ENCODE measurements at places on chromosomes 2 and 18. TPM values are rescaled to one million over a fixed set of nuclear protein-coding genes. Genes with fewer than 3 reads are reported as not detected.

GRCh38 chr2:72859831-72860262 lies 27.4 kb upstream of the SPR start:
- no peak for DNase-seq

GRCh38 chr2:235539773-235540172 lies 45.9 kb downstream of the AGAP1 start:
- no peak for DNase-seq

GRCh38 chr2:196914867-196915460 lies 11.5 kb downstream of the PGAP1 start:
- no peak for DNase-seq

Gene DSG1
- 0.89 TPM for total RNA-seq

Gene DSG2
- 37.1 TPM for total RNA-seq

DNA sequence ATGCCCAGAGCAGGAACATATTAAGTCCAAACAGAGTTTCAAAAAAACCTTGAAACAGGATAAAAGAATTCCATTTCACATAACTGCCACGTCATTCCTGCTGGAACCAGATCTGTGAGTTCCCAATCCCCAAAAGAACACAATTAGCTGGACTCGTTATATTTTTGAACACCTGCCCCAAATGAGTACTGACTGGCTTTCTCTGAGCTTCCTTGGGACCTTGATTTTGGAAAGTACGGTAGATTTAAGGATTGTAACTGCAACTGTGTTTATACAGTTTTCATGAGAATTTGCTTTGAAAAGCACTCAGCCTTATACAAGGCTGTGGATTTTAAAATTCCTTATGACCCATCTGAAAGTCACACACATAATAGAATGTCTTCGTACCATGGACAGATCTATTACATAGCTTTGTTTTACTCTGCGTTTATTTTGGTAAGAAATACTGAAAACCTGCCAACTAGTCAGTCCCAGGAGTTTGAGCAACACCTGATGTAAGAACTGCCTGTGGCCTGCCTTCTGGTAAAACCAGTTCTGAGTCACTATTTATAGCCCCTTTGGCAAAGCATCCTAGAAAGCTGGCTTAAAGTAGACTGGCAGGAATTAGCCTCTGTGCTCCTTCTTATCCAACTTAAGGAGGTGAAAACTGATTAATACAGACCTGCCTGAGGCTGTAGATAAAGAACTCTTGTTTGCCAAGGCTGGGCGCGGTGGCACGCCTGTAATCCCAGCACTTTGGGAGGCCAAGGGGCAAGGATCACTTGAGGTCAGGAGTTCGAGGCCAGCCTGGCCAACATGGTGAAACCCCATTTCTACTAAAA lies 48.1 kb downstream of the MERTK start:
- no peak for DNase-seq

Gene CROCC2
- not detected for total RNA-seq

Gene APOB
- 8.5 TPM for total RNA-seq

DNA sequence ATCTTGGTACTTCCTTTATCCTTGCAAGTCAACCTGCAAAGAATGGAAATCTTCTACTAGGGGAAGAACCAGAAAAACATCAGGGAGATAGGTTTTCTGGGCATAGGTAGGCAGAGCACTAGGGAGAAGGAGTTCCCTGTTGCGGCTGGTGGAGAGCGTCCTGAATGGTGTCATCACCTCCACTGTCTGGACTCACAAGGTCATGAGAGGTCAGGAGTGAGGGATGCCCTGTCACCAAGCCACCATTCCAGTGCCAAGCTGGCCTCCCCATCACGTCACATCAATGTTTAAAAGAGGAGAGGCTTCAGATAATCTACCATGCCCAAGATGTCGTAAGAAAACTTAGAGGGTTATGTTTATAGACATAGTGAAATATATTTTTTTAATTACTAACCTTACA lies 72.1 kb downstream of the BCL2 start:
- no peak for DNase-seq

Gene ABCG5
- total RNA-seq: not detected

DNA sequence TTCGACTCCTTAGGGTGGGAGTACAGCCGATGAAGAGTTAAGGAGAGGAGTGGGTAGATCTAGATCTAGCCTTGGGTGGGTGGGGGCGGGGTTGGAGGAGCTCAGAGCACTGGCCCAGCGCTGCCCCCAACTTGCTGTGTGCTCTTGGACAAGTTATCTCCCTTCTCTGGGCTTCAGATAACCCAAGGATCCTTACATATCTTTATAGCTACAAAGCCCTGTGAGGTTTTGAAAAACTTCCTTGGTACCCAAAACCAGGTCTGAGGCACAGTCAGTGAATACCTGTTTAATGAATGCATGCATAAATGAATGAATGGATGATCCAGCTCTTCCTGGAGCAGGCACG lies 1.3 kb upstream of the ODC1 start:
- DNase-seq: no peak

- no peak for DNase-seq
These were observed 49.1 kb downstream of the COBLL1 start for GRCh38 chr2:164792316-164793170.

DNA sequence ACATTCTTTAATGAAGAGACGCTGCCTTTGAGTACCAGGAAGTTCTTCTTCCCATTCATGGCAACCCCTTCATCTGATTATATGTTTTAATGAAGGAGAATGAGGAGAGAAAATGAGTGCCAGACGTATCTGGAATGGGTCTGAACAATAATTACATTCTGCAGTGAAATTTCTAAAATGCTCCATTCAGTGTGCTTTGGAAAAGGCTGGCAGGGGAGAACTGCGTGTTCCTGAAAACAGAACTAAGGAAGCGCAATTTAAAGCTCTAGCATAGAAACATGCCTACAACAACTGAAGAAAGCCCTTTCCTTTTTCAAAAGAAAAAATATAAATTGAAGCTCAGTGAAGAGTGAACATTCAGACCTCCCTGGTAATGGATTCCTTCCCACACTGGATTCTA lies 58.8 kb downstream of the BOD1L2 start:
- no peak for DNase-seq

DNA sequence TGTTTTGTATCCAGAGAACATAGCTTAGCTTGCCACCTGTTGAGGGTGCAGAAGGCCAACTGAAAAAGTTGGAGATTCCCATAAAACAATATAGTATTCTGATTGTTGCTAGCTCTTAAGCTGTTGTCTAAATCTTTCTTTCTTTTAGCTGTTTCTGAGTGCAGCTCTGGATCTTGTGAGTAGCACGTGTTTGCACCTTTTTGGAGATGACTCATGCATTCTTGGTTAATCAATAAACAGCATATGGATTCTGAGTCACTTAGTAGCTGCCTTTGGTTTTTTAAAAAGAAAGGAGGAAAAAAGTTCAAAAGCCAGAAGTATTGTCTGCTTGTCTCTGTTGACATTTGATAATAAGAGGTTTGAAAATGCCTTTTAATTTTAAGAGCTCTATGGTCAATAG lies 483.0 kb upstream of the FSIP2 start:
- no peak for DNase-seq

DNA sequence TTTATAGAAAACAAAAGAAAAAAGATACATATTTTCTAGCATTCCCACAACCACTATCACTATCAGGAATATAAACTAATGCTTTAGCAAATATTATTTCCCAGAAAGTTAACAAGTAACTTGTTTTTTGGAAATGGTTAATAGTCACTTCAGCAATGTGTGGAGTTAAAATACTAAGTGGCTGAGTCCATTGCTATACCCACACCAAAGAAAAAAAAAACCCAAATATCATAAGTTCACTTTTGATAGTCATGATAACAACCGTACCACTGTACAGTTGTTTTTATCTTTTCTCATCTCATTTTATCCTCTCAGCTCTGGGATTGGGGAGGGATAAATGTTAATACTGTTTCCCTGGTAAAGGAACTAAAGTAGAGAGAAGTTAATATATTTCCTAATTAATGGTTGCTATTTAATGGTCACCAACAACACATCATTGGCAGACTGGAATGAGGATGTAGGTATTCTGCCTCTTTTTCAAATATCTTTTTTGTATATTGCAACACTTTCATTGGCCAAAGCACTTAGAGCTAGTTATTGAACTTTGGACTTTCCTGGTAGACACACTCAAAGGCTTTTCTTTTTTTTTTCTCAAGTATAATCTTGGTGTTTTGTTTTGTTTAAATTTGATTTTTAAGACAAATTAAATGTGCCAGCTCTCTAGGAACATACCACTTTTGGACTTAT lies 18.4 kb upstream of the KANSL1L start:
- no peak for DNase-seq

- no peak for DNase-seq
These were observed 75.9 kb downstream of the TXNL1 start for GRCh38 chr18:56562479-56562878.

GRCh38 chr2:171124541-171124940 lies 36.2 kb downstream of the TLK1 start:
- no peak for DNase-seq

- no peak for DNase-seq
These were observed 2.1 kb downstream of the TTC39C start for GRCh38 chr18:24016643-24017042.

Gene TUBA3E
- total RNA-seq: 69.5 TPM

Gene KLHL41
- 139 TPM for total RNA-seq

Gene AQP12B
- not detected for total RNA-seq

Gene TET3
- total RNA-seq: 2.0 TPM

GRCh38 chr18:67359873-67360838 lies 156.4 kb downstream of the DSEL start:
- no peak for DNase-seq
